ENCODE measurements at places on chromosomes 7 and 10. TPM values are rescaled to one million over a fixed set of nuclear protein-coding genes. Genes with fewer than 3 reads are reported as not detected.

GNAT3 gene
- not detected for total RNA-seq

PODXL gene
- total RNA-seq: 21.4 TPM

GLRX3 gene
- 124 TPM for total RNA-seq

LIPM gene
- total RNA-seq: not detected

WIPF3 gene
- 4.0 TPM for total RNA-seq

OGA gene
- total RNA-seq: 101 TPM

LRRC17 gene
- 35.8 TPM for total RNA-seq

GDF10 gene
- 2.9 TPM for total RNA-seq

TRDMT1 gene
- total RNA-seq: 20.6 TPM

SLC26A4 gene
- total RNA-seq: 0.12 TPM

ENTPD1 gene
- total RNA-seq: 0.37 TPM

DNA sequence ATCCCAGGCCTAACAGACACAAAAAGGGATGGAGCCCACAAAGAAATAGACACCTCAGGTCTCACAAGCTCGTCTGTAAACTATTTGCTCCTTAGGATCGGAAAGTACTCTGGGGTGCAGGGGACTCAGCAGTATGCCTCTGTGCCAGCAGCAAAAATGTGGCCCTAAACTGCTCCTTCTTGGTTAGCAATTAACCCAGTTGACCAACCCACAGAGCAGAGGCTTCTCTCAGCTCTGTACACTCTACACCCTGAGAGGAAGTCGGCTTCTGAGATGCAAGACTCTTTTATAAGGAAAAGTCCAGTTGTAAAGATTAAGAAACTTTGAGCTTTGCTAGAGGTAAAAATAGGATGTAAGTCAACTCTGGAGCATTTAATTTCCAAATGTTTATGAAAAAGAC, 156.3 kb upstream of the PRSS58 start:
- DNase-seq: no peak
- H3K27ac ChIP-seq: no peak overlapping the region
- no peaks in the 10 kb centered on the region for H3K27me3 ChIP-seq

DNA sequence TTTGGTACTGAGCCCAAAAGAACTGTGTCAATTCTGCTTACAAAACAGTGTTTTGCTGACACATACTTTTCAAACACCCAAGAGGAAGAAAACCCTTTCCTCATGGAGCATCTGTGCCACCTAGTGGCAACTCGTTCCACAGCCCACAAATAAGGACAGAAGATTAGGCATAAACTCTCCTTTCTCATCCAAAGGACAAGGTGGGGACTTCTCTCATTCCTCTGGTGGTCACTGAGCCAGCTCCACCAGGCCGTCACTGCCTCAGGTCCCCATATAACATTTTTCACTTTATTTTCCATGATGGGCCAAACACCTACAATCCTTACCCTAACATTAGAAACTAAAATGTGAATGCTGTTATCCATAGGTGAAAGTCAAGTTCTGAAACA, 76.9 kb downstream of the RNF216 start:
- H3K36me3 ChIP-seq: no peaks in the 10 kb centered on the region
- H3K27ac ChIP-seq: no peak overlapping the region
- H3K4me1 ChIP-seq: peaks cover 41% of the 10 kb centered on the region

DNA sequence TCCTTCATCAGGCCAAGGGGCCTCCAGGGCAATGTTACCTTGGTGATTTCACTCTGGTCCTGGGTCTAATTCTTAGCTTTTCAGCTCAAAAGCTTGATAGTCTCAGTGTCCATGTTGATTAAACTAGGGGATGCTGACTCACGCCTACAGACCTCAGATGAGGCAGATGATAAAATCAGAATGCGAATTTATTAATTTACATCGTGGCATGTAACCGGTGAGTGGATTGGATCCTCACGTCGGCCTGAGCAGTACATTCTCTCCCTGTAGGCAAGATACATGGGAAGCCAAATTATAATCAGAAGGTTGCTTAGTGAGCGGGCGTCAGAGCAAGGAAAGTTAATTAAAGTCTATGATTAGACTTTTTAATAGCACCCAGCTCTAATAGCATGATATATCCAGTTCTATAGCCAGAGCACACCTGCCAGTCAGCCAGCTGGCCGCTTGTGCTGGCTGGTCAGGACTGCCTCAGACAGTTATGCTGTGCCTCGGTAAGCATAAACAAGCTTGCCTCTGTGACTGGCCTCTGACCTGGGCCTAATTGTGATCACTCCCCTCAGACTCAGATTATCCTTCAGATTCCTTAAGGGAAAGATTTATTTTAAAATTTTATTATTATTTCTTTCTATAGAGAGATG, 20.2 kb upstream of the CPA5 start:
- H3K4me1 ChIP-seq: peaks cover 11% of the 10 kb centered on the region
- no peaks in the 10 kb centered on the region for H3K27me3 ChIP-seq
- no peak overlapping the region for H3K4me3 ChIP-seq
- peak overlapping the region; percentile 75 for H3K27ac ChIP-seq
- no peaks in the 10 kb centered on the region for H3K36me3 ChIP-seq

DNA sequence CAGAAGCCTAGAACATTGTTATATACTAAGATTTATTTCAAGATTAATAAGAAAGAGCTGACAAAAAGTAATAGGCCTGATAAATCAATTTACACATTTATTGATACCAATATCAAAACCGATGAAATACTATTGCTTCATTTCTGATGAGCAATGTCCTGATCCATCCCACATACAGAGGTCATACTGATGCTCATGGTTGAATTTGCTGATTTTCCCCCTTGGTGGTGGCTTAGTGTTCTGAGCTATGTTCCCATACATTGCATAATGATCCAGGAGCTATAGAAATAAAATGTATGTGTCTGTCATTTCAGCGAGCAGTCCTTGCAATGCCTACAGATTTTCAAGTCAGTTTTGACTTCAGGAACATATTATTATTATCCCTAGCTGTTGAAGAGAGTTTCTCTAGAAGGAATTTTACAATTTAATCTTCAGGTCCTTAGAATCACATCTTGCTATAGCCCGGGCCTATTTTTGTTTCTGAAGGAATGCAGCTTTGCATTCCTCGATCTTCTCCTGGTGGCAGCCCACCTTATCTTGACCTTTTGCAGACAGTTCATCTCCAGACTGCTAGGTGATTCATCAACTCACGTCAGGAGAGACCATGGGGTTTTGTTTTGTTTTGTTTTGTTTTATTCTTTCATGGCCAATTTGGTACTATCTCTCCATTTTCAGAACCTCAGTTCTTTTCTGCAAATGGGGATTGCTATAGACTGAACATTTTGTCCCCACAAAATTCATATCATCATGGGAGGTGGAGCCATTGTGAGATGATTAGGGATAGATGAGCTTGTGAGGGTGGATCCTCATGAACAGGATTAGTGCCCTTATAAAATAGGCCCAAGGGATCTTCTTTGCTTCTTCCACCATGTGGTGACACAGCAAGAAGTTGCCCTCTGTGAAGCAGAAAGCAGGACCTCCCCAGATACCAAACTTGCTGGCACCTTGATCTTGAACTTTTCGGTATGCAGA, 465.6 kb upstream of the IGFBP3 start:
- no peak for DNase-seq
- no peak overlapping the region for H3K4me3 ChIP-seq
- H3K36me3 ChIP-seq: no peaks in the 10 kb centered on the region

- no peak overlapping the region for H3K4me3 ChIP-seq
- no peak for DNase-seq
- H3K27me3 ChIP-seq: no peaks in the 10 kb centered on the region
These were observed 46.8 kb upstream of the TMEM213 start for GRCh38 chr7:138750901-138751464.

DNA sequence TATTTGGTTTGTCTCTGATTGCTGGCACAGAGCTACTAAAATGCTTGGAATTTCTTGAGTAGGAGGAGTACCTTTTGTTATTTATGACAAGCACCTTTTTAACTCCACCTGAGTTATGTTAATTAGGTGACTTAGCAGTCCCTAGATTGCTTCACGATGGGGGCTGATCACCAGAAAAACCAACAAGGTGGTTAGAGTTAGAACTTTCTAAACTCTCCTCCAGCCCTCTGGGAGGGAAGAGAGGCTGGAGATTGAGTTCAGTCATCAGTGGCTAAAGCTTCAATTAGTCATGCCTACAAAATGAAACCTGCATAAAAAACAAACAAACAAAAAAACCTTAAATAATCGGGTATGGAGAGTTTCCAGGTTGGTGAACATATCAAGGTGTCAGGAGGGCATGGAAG, 23.6 kb upstream of the ING3 start:
- H3K27ac ChIP-seq: no peak overlapping the region
- no peak for DNase-seq
- no peaks in the 10 kb centered on the region for H3K27me3 ChIP-seq
- no peak overlapping the region for H3K4me3 ChIP-seq

- no peak for DNase-seq
- no peaks in the 10 kb centered on the region for H3K36me3 ChIP-seq
- no peak overlapping the region for H3K4me3 ChIP-seq
- no peaks in the 10 kb centered on the region for H3K27me3 ChIP-seq
These were observed 93.0 kb upstream of the KCTD7 start for GRCh38 chr7:66535414-66536329.

GRCh38 chr7:152013230-152013629, 12.2 kb upstream of the GALNT11 start:
- DNase-seq: no peak
- H3K4me1 ChIP-seq: no peaks in the 10 kb centered on the region
- no peak overlapping the region for H3K27ac ChIP-seq
- H3K36me3 ChIP-seq: no peaks in the 10 kb centered on the region
- no peak overlapping the region for H3K4me3 ChIP-seq

DNA sequence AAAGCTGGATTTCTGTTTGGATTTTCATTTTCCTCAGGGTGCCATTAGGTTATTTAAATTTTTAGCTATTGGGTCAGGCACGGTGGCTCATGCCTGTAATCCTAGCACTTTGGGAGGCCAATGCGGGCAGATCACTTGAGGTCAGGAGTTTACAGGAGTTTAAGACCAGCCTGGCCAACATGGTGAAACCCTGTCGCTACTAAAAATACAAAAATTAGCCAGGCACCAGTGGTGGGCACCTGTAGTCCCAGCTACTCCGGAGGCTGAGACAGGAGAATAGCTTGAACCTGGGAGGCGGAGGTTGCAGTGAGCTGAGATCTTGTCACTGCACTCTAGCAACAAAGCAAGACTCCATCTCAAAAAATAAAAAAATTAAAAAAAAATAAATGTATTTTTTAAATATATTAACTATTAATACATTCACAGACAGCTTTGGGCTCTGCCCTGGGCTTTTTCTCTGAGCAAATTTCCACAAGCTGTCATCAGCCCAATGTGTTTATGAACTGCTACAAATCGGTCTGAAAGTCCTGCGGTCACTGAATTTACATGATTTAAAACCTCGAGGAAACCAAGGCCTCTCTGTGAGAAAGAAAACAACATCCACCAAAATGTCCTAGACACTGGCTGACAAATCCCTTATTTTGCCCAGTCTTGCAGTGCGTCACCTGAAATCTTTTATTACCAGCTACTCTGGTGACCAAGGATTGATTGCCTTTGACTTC, 19.2 kb upstream of the PLEKHS1 start:
- no peak overlapping the region for H3K4me3 ChIP-seq
- peaks cover 26% of the 10 kb centered on the region for H3K36me3 ChIP-seq
- DNase-seq: no peak
- H3K27ac ChIP-seq: no peak overlapping the region

DNA sequence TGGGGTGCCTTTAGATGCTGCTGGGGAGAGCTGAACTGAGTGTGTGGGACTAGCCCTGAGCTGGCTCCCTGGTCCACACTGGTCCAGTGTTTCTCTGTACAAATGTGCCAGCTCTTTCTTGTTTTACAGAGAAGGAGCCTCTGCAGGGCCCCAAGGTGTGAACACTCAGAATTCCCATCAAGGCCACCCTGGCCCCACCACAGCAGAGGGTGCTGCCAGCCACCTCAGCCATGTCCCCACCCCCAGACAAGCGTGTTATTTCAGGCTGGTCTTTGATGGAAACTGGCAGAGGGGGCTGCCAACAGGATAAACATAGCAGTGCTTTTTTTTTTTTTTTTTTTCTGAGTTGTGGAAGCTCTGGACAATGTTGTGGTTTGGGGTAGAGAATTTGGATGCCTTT, 68.5 kb upstream of the LRRC18 start:
- H3K27ac ChIP-seq: no peak overlapping the region
- no peaks in the 10 kb centered on the region for H3K27me3 ChIP-seq
- no peak overlapping the region for H3K4me3 ChIP-seq
- H3K36me3 ChIP-seq: no peaks in the 10 kb centered on the region
- DNase-seq: no peak

DNA sequence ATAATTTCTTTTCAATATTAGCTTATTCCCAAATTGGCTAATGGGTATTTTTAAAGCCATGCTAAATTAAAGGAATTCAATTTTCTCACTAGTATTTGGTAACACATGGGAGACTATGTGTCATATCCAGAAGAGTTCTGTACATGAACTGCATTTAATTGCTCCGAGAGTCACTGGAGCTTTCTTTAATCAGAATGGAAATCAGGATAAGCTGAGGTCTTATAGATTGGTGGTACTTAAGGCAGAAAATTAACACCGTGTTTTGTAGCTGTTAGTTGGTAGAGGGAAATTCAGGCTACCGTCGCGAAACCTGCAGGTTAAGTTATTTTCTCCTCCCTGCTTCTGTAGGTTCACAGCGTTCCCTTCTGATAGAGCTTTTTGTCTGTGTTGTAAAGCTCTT, at the start of gene WEE2:
WEE2 (plus strand) TSS at position 3 of the 400 bp plus-strand sequence. CDS start 406 bp downstream, outside the sequence.
- H3K4me1 ChIP-seq: no peaks in the 10 kb centered on the region
- H3K27me3 ChIP-seq: peaks cover 28% of the 10 kb centered on the region
- DNase-seq: no peak
- H3K27ac ChIP-seq: no peak within 1 kb of the TSS
- peaks cover 3% of the 10 kb centered on the region for H3K36me3 ChIP-seq

- DNase-seq: no peak
- no peaks in the 10 kb centered on the region for H3K27me3 ChIP-seq
- peak overlapping the region; percentile 69 for H3K4me3 ChIP-seq
- peaks cover 19% of the 10 kb centered on the region for H3K4me1 ChIP-seq
- H3K36me3 ChIP-seq: peaks cover 7% of the 10 kb centered on the region
These were observed 4.4 kb downstream of the DNAJC30 start for GRCh38 chr7:73678862-73679261.

- no peak overlapping the region for H3K4me3 ChIP-seq
- peaks cover 40% of the 10 kb centered on the region for H3K27me3 ChIP-seq
- no peak for DNase-seq
These were observed 36.7 kb downstream of the NKX2-3 start for GRCh38 chr10:99569253-99569939.

DNA sequence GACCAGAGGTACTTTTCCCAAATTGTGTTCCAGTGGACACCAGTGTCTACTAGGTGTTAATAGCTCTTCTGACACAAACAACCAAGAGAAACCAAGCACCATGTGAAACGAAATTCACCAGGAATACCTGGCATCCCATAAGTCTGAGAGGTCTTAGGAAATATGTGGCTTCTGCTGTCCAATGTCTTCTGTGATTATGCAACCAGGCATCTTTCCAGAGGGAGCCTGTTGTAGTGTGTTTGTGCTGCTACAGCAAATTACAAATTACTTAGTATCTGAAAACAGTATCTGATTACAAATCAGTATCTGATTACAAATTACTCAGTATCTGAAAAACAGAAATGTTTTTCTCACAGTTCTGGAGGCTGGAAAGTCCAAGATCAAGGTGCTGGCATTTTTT, 133.6 kb upstream of the NPVF start:
- no peak for DNase-seq
- no peaks in the 10 kb centered on the region for H3K36me3 ChIP-seq
- H3K4me3 ChIP-seq: no peak overlapping the region
- no peak overlapping the region for H3K27ac ChIP-seq
- peaks cover 30% of the 10 kb centered on the region for H3K4me1 ChIP-seq
- no peaks in the 10 kb centered on the region for H3K27me3 ChIP-seq

GRCh38 chr10:12041766-12042408, 722 bp downstream of the UPF2 start:
- H3K36me3 ChIP-seq: peaks cover 5% of the 10 kb centered on the region
- peak overlapping the region; percentile 86 for H3K27ac ChIP-seq
- H3K4me1 ChIP-seq: peaks cover 29% of the 10 kb centered on the region
- no peak for DNase-seq

Measured in neural crest cell (in vitro differentiated cells).